Naive B cell (primary cell): ENCODE measurements at places on chromosomes 1 and 21. TPM values are rescaled to one million over a fixed set of nuclear protein-coding genes. Genes with fewer than 3 reads are reported as not detected.

The CHODL gene
- polyA plus RNA-seq, result not detected

- DNase-seq, result no peak
Observed at GRCh38 chr21:29072873-29073221, 601 bp downstream of the CCT8 start.

The PCP4L1 gene
- polyA plus RNA-seq, result not detected

DNA sequence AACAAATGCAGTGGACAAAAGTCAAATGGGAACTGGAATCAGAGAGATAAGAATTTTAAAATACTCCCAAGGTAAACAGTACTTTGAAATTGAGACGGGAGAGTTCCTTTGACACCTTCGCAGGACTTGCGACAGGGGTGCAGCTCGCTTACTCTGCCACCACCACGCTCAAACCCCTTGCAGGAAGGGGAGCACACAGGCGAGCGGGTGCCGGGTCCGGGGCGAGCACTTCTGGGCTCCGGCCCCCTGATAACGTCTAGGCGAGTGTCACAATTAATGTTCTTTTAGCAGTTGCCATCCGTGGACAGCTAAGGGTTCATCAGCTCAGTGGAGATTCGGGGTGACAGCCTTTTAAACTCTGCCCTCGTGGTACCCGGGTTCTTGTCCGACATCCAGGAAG, 37.4 kb downstream of the CLDN17 start:
- DNase-seq, result no peak

The RHBDL2 gene
- not detected for polyA plus RNA-seq

- no peak for DNase-seq
Observed at GRCh38 chr1:59601811-59602210, 212.9 kb upstream of the HOOK1 start.

- DNase-seq, result no peak
Observed at GRCh38 chr1:34057347-34058130, 107.5 kb downstream of the CSMD2 start.

- DNase-seq, result no peak
Observed at GRCh38 chr1:233143241-233143640, 152.3 kb downstream of the PCNX2 start.

The ARV1 gene
- 46.4 TPM for polyA plus RNA-seq

GRCh38 chr1:64000021-64000420, 203.4 kb upstream of the UBE2U start:
- no peak for DNase-seq

- DNase-seq, result no peak
Observed at GRCh38 chr1:243391355-243391754, 135.5 kb downstream of the SDCCAG8 start.

GRCh38 chr1:25549273-25550154, 6.1 kb downstream of the LDLRAP1 start:
- peak; percentile 75 for DNase-seq

The CATSPERE gene
- polyA plus RNA-seq, result 1.2 TPM

DNA sequence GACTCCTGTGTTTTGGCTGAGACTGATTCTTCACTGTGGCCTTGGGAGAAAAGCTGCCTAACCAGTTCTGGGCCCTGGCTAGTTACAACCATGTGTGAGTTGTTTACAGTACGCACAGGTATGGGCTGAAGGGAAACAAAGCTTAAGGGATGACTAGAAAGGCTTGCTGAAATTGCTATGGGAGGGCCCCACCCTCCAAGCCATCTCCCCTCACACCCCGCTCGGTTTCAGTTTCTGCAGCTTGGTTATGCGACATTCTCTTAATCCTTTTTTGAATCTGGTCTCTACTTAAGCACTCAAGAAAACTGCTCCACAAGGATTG, 43.1 kb downstream of the PBX1 start:
- no peak for DNase-seq

DNA sequence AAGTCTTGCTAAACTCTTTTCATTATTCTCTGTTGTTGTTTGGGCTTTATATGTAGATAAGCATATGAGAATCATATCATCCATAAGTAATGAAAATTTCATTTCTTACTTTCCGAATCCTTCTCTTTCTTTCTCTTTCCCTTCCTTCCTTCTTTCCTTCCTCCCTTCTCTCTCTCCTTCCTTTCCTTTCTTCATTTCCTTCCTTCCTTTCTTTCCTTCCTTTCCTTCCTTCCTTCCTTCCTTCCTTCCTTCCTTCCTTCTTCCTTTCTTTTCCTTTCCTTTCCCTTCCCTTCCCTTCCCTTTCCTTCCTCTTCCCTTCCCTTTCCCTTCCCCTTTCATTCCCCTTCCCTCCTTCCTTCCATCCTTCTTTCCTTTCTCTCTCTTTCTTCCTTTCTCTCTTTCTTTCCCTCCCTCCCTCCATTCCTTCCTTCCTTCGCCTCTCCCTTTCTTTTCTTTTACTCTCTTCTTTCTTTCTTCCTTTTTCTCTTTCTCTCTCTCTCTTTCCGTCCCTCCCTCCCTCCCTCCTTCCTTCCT, 147.3 kb downstream of the UCK2 start:
- DNase-seq, result no peak

DNA sequence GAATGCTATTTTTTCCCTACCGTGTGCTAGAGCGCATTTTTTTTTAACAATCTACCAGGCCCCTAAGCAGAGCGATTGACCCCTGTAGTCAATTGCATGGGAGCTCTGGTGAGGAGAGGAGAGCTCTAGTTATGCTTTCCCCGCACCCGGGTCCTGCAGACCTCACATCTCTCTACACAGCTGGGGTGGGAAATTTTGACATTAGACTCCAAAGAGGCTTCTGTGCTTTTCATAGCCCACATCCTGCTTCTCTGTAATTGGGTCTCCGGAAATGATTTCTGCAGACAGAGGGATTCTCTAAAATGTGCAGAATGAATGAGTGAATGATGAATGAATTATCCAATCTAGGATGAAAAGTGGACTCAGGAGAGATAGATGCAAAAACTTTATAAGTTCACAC, 41.5 kb upstream of the DUSP10 start:
- DNase-seq, result no peak

The PER3 gene
- 0.48 TPM for polyA plus RNA-seq

The CNR2 gene
- 43.8 TPM for polyA plus RNA-seq

The FUCA1 gene
- polyA plus RNA-seq, result 8.2 TPM

DNA sequence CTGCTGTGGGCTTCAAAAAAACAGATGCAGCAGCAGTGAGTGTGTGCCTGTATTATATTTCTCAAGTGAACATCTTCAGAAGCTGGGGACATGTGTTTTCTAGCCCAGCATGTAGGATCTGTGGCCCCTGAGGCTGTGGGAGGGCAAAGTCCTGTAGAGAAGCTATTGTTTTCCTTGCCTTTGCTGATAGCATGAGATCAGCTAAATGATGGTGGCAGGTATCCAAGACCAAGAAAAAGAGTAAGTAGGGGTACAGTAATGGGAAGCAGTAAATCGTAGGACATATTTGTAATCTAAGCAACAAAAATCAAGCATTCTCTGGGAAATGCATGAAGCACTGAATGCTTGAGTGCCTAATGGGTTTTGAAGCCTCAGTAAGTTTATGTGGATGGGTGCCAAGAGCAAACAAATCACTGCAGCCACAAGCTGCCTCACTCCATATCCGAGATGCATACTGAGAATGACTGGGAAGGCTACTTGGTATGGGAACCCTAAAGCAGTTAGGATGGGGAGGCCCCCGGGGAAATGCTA, 98.3 kb downstream of the CD58 start:
- DNase-seq, result no peak

GRCh38 chr1:221462345-221462744, 279.5 kb downstream of the DUSP10 start:
- DNase-seq, result no peak
